ENCODE measurements at places on chromosomes 5 and 9. TPM values are rescaled to one million over a fixed set of nuclear protein-coding genes. Genes with fewer than 3 reads are reported as not detected.

PITX1 gene
- 31.0 TPM for total RNA-seq

HARS1 gene
- 78.1 TPM for total RNA-seq

NUP188 gene
- total RNA-seq = 38.9 TPM

HTR1A gene
- not detected for total RNA-seq

C6 gene
- total RNA-seq = not detected

CNTLN gene
- 5.7 TPM for total RNA-seq

EPB41L4A gene
- total RNA-seq = 2.8 TPM

FKBP15 gene
- total RNA-seq = 17.0 TPM

AHRR gene
- 4.3 TPM for total RNA-seq

Measured in A549 treated with GW870086 at 1 μM for 4 hours (cell line).